ENCODE measurements at places on chromosomes 2 and 18. TPM values are rescaled to one million over a fixed set of nuclear protein-coding genes. Genes with fewer than 3 reads are reported as not detected.

Gene KIF1A
- 3.6 TPM for polyA plus RNA-seq

Gene ACMSD
- 0.44 TPM for polyA plus RNA-seq

Gene ABCG5
- polyA plus RNA-seq = 0.05 TPM

Gene PLA2R1
- polyA plus RNA-seq = 1.9 TPM

Gene ZNF804A
- polyA plus RNA-seq = 0.13 TPM

Gene BCL2
- 13.1 TPM for polyA plus RNA-seq

Gene SERPINB2
- polyA plus RNA-seq = not detected

Gene POTEJ
- 0.06 TPM for polyA plus RNA-seq

DNA sequence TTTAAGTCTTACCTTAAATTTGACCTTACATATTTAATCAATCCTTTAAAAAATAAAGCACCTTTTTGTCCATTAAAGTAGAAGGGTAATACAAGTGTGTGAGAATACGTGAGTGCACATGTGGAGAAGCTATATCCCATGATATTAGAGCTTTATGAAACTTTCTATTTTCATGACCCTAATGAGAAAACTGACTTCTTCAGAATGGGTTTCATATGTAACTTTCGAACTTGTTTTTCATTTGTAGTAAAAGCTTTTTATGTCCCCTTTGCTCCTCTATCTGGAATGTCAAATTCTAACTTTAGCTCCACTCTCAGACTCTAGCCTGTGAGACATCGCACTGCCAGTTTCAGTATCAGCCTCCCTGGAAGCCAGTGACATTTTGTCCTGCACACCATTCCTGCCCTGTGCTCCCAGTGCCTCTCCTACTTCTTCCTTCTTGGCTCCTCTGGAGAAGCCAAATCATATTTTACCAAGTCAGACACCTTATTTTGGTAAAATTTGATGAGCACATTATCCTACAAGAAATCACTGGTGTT, 42.0 kb downstream of the MAPRE2 start:
- DNase-seq = no peak

- no peak for DNase-seq
These were observed 126.0 kb downstream of the SP100 start for GRCh38 chr2:230541934-230542380.

- no peak for DNase-seq
These were observed 108.5 kb upstream of the UNC80 start for GRCh38 chr2:209663139-209663538.

- no peak for DNase-seq
These were observed 298.9 kb upstream of the TCF4 start for GRCh38 chr18:55886886-55887285.

- no peak for DNase-seq
These were observed 43.7 kb upstream of the IGFBP5 start for GRCh38 chr2:216739035-216739434.

DNA sequence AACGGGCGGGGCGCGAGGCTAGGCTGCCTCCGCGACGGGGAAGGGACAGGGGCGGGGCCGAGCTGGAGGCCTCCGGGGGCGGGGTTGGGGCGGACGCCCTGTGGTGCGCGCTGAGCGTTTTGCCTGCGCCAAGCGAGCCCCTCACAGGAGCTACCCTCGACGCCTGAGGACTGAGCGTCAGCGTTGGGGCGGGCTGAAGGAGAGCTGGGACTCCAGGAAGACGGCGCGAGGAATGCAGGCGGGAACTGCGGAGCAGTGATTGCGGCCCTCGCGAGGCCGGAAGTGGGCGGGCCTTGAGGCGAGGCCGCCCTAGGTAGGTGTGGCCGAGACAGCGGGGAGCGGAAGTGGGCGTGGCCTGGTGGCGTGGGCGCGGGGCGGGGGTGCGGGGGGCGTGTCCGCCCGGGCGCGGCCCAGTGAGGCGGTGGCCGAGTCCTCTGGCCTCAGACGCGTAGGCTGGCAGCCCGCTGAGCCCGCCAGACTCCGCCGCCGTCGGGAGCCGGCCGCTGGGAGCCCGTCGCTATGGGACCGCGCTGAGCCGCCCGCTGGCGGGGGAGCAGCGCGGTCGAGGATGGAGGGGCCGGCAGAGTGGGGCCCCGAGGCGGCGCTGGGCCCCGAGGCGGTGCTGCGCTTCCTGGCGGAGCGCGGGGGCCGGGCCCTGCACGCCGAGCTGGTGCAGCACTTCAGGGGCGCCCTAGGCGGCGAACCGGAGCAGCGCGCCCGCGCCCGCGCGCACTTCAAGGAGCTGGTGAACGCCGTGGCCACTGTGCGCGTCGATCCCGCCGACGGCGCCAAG, at the start of the genes SEPTIN10 and SOWAHC:
SEPTIN10 (minus strand) TSS at position 45 of the 793 bp plus-strand sequence. CDS start 139 bp downstream, outside the sequence.
SOWAHC (plus strand) TSS at position 443 of the 793 bp plus-strand sequence; CDS start at position 569, 126 bp downstream.
- DNase-seq = peak; percentile 92

DNA sequence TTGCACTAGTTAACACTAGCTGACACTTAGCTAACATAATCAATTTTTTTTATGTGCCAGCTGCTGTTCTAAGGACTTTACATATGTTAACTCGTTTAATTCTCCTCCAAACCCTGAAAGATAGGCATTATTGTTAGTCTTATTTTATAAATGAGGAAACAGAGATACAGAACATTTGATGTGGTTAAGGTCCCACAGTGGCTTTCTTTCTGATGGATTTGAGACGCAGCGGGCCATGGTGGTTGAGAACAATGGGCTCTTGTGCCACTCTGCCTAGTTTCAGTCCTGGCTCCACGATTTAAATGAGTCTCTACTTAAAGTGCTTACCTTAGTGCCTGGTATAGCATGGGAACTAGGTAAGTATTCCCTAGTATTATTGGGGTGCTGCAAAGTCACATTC, 201.9 kb upstream of the SPRED2 start:
- DNase-seq = no peak

- no peak for DNase-seq
These were observed 53.8 kb downstream of the CYP27C1 start for GRCh38 chr2:127166231-127166860.

- DNase-seq = no peak
These were observed 521.8 kb upstream of the ID2 start for GRCh38 chr2:8159966-8160603.

GRCh38 chr2:180747728-180748127, 232.7 kb upstream of the UBE2E3 start:
- DNase-seq = no peak

DNA sequence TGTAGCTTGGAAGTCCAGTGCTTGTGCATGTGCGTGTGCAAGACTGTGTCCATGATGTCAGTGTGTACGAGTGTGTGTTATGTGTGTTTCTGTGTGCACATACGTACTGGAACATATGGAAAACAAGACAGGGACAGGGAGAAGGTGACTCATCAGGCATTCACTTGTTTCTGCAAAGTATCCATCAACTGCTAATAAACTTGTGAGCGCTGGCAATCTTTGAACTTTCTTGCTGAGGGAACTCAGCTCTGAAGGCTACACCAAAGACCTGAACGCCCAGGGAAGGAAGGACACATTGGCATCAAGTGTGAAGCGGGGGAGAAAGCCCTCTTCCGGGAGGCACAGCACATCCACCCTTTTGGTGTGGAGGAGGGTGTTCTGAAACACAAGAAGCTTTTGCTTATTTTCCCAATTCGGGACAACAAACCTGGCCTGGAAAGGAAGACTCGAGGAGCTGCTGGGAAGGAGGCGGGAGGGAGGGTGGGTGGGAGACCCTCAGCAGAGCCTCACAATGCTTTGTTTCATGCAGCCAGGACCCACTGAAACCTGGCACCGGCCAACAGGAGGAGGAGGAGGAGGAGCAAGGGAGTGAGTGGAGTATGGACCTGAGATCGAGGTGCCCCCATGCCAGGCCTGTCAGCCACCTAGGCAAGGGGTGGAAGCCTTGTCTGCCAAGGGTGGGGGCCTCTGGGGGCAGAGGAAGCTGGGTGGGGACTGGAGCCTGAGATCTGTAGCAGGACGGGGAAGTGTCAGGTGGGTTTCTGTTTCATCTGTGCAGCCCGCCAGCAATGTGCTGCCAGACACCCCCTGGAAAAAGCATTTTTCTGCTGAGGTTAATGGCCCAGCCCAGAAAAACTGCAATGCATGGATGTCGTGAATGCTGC, 26.8 kb downstream of the SMAD7 start:
- no peak for DNase-seq

- DNase-seq = no peak
These were observed 643 bp downstream of the RMC1 start for GRCh38 chr18:23503963-23504344.

- DNase-seq = no peak
These were observed 84.3 kb downstream of the EFEMP1 start for GRCh38 chr2:55839182-55839819.

GRCh38 chr2:52312486-52312885, 1280.6 kb upstream of the NRXN1 start:
- no peak for DNase-seq

- DNase-seq = no peak
These were observed 47.5 kb downstream of the ANKRD44 start for GRCh38 chr2:197263077-197263476.

DNA sequence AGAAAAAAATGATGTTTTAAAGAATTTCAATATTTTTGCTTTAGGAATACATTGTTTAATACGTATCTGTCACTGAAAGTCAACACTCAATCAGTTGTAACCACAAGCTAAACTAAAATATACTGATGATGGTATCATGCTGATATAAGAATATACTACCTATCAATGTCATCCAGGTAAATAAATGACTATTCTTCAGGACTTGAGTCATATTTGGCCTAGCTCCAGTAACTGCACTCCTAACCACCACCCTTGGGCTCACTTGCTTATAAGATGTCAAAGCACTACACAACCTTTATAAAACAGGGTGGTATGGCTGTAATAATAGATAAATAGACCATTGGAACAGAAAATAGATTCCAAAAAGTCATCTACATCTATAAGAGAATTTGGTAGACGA, 48.8 kb downstream of the RND3 start:
- no peak for DNase-seq

GRCh38 chr18:48453330-48454066, 44.3 kb upstream of the ZBTB7C start:
- DNase-seq = no peak

DNA sequence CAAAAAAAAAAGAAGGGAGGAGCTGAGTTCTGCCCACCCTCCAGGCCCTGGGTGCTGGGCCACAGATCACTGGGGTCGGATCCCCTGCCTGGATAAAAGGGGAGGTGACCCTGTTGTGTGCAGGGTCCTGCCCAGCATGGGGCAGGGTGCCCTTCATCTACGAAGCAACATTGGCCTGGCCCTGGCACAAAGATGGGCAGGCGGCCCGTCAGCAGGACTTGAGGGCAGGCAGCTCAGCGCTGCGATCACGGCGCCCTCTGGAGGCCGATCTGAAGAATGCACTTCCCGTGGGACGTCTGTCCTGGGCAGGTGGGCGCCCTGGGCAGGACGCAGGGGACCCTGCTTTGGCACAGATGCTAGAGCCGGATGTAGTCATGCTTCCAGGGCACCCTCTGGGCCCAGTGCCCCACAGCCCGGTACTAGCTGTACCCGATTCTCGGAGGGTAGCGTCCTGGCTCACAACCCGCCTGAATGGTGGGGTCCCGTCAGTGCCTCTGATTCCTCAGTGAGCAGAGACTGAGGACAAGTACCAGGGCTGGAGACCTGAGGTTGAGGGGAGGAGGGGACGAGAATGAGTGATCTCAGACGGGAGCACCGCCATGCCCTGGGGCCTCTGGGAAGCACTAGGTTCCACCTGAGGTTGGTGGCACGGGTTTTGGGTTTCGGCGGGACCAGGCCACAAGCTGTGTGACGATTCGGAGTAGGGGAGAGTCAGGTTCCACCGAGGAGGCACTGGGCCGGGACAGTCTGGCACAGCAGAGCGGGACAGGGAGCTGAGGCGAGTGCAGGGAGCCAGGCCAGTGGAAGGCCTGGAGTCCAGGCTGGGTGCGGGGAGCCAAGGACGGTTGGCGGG, 18.0 kb downstream of the ARID5A start:
- DNase-seq = no peak

GRCh38 chr2:116776556-116776955, 1037.9 kb upstream of the DDX18 start:
- DNase-seq = no peak

- DNase-seq = no peak
These were observed 50.4 kb downstream of the PDK1 start for GRCh38 chr2:172606285-172606684.

DNA sequence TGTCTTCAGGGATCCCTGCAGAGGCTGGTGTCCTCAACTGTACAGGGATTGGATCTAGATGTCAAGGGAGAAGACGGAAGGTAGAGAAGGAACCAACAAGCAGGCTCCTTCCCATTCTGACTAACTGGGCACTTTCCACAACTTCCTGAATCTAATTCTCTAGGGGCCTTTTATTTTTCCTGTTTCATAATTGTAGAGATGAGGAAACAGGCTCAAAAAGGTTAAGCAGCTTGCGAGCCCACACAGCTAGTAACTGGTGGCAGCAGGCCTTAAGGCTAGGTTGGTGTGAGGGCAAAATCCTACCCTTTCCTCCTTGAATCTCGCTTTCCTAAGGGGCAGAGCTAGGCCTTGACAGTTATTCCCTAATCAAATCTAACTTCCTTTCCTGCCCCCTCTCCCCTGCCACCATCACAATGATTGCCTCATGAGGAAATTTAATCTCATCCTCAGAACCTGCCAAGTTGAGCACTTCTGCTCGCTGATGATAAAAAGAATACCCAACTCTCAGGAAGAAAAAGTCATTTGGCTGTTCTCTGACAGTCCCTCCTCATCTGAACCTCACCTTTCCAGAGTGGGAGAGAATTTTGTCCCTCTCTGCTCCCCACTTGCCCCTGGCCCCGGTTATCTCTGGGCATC, 35.7 kb upstream of the POLE4 start:
- DNase-seq = no peak

DNA sequence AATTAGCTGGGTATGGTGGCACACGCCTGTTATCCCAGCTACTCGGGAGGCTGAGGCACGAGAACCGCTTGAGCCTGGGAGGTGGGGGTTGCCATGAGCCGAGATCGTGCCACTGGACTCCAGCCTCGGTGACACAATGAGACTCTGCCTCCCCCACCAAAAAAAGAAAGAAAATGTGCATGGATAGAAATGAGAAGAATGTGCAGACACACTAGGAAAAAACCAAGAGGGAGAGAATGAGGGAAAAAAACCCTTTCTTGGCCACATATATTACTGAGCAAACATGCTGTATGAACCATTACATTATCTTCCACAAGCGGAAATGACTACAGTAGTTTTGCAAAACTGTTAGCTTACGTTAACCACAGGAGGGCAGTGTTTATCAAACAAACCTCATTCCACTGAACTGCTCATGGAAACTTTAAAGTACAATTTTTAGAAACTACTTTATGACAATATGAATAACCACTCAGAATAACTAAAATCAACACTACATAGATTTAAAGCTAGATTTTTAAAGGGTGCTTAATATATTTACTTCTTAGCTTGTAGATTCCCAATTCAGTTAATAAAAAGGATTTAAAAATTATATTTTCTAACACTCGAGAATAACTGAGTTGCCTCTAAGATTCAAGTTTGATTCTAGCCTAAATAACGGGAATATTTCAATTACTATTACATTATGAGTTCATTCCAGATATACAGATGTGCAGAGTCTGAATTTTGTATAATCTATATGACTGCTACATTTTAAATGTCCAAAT, 26.4 kb downstream of the ASXL2 start:
- peak; percentile 51 for DNase-seq
